ENCODE measurements at places on chromosomes 6 and 20.

- no peak for DNase-seq
Measured at GRCh38 chr6:166861961-166862286, 94.4 kb downstream of the RNASET2 start.

DNA sequence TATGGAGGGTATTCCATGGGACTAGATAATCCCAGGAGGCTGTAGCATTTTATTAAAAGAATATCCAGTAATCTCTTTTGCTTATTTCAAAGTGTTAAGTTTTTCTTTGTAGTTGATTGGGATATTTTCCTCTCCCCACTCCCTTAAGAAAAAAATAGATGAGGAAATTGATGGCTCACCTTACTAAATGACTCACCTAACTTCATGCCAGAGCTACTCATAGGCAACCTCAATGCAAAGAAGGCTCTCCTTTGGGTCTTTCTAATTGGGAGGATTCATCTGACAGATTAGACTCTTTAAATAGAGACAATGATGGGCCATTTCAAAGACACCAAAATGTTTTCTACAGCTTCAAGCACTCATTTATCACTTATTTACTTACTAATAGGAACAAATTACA lies 528.5 kb upstream of the BTBD3 start:
- no peak for DNase-seq

- DNase-seq, result no peak
Measured at GRCh38 chr20:31573555-31574321, 31.4 kb upstream of the ID1 start.

- no peak for DNase-seq
Measured at GRCh38 chr6:40958738-40959137, 80.3 kb downstream of the UNC5CL start.

GRCh38 chr6:25100288-25100687 lies 164.5 kb upstream of the RIPOR2 start:
- DNase-seq, result no peak
